Renal pelvis (tissue), 12 donors: ENCODE measurements at places on chromosomes 3 and 15. TPM values are rescaled to one million over a fixed set of nuclear protein-coding genes. Genes with fewer than 3 reads are reported as not detected.

DNA sequence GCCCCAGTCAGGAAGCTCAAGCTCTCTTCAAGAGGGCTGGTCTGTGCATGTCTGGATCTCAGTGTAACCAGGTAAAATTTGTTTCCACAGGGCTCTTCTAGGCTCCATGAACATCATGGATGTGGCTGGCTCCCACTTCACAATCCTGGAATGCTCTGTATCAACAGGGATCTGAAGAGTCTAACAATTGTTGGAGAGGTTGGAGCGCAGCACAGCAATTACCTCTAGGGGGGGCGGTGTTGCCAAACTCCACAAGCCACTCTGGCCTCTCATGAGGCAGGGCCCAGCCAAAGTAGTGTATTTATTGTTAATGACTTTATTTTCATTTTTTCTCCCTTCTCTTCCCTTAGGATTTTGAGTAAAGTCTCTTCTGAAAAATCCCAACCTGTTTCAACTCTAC lies 6.1 kb upstream of the EIF2B5 start:
- no peak for DNase-seq

DNA sequence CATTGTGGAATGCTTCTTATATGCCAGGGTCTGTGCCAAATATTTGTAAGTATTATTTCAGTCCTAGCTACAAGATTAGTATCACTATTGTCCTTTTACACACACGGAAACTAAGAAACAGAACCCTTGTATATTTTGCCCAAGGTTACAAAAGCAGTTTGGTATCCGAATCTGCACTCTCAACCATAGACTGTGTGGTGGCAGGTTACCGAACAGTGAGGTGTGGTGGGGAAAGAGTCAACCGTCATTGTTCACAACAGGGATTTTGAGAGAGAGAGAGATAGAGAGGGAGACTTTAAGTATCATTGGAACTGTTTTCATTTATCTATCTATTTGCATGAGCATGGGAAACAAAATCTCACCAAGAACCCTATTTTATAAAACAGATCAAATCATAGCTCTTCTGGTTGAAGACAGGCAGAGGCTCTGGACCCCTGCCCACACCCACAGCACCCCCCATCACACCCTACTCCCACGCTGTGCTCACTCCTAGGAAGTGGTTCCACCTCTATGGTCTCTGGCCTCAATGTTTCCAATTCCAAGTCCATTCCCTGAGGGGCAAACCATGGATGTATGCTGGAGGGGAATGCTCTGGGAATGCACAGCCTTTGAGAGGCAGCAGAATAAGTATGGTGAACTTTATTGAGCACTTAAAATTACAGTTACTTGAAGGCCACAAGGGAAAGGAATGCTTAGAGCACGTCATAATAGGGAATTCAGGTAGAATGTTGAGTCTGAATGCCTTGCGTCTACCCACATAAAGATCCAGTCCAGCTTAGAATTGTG lies 69.0 kb downstream of the ARHGAP31 start:
- DNase-seq = no peak

GRCh38 chr3:184737063-184737462 lies 25.2 kb upstream of the MAGEF1 start:
- no peak for DNase-seq

- DNase-seq = no peak
These were observed 83.0 kb upstream of the NAALADL2 start for GRCh38 chr3:174776123-174776522.

TGM4 gene
- polyA plus RNA-seq = 0.05 TPM

DNA sequence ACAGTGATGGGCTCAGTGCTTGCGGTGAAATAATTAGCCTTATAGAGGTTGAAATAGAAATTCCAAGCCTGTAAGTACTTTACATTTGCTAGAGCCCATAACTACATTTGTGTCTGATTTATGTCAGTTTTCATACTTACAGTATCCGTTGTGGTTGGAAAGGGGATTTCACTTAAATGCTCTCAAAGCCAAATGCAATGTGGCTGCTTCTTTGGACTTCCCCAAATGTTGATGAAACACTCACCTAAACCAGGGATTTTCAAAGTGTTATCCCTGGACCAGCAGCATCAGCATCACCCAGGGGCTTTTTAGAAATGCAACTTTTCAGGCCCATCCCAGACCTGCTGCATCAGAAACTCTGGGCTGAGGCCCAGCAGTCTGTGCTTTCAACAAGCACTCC lies 378.7 kb downstream of the MCTP2 start:
- peak; percentile 39 for DNase-seq

GRCh38 chr15:85125056-85125661 lies 143.5 kb downstream of the PDE8A start:
- no peak for DNase-seq

DNA sequence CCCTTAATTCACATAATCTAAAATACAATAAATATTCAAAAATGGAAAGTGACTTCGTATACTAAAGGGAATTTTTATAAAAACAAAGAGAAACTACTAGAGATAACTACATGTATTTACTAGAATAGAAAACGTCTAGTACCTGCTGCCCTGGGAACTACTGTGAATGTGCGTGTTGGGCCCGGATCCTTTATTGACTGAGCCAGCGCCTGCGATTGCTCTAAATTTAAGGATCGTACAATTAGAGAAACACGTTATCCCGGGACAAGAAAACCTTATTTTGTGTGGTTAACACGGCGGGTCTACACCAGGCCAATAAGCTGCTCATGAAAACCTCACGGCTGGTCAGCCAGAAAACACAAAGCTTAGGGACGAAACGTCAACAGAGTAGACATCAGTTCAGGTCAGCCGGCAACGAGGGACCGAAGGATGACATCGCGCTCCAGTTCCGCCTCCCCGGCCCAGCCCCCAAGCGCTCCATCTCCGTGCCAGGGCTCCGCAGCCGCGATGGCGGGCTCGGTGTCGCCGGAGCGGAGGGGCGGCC lies 555 bp downstream of the TM2D3 start:
- no peak for DNase-seq

DZIP3 gene
- 39.8 TPM for polyA plus RNA-seq

DNA sequence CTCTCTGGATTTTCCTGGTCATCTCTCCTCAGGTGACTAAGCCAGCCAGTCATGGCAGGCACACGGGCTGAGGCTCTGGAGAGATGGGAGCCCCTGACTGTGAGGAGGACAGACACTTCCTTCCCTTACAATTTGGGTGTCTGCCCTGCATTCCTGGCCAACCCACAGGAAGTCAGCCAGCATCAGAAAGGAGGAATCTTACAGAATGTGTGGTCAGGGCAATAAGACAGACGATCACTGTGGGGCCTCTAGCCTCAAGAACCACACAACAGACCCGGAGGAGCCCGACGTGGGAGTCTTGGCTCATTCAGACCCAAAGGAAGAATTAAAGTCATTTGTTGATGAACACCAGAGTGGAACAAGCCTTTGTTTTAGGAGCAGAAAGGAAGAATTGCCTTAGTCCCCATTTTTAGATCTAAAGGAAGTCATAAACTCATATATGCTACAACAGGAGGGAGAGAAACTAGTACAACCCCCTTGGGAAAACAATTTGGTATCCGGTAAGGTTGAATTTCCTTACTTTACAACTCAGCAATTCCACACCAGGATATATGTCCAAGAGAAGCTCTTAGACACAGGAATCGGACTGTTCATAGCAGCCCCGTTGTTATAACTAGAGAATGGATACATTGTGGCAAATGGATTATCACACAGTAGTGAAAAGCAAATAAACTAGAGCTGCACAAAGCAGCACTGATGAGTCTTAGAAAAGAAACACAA lies 62.2 kb downstream of the ABTB1 start:
- peak; percentile 39 for DNase-seq

FSIP1 gene
- polyA plus RNA-seq = 1.4 TPM
